ENCODE measurements at places on chromosomes 2 and 18. TPM values are rescaled to one million over a fixed set of nuclear protein-coding genes. Genes with fewer than 3 reads are reported as not detected.

Gene CIDEA
- total RNA-seq, result 0.33 TPM

Gene IL37
- total RNA-seq, result not detected

Gene ABCG5
- not detected for total RNA-seq

Gene SLC9A4
- not detected for total RNA-seq

Measured in left ventricle myocardium inferior (tissue), 1 donor.